ENCODE measurements at places on chromosomes 4 and X. TPM values are rescaled to one million over a fixed set of nuclear protein-coding genes. Genes with fewer than 3 reads are reported as not detected.

ARR3 gene
- total RNA-seq: not detected

HMGN5 gene
- 0.40 TPM for total RNA-seq

DNA sequence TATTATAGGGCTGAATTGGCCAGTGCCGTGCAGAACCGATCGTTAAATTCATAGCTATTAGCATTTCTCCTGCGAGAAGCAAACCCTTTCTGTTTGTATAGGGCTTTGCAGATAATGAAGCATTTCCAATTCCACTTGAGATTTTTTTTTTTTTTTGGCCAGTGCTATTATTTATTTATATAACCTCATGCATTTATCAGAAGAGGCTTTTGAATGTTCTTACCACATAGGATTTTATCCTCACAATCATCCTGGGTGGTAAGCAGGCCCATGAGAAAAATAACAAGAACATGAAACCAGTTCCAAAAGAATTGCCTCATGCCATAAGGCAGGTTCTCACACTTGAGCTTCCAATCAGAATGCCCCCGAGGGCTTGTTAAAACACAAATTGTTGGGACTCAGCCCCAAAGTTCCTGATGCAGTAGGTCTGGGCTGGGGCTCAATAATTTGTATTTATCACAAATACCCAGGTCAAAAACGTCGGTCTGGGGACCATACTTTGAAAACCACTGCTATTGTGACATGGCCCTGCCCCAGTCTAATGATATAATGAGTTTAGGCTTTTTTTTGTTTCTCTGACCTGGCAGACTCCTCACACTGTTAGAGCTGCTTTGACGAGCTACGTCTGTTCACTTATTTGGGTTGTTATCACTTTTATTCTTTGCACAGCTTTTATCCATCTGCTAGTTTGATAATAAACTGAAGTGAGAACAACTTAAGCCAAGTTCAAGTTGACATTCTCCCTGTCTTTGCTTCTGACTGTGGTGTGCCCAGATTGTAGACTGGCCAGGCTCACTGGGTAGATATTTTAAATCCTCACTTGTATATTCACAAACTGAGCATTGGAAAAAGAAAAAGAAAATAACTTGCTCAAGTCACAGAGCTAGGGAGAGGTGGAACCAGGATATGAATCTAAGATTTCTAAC lies 20.1 kb downstream of the SUPT20HL1 start:
- DNase-seq: no peak

GRCh38 chr4:33062155-33062806 lies 2342.1 kb downstream of the PCDH7 start:
- DNase-seq: no peak

- DNase-seq: no peak
Measured at GRCh38 chr4:3243136-3243780, 5.7 kb upstream of the MSANTD1 start.

CXCR3 gene
- not detected for total RNA-seq

DNA sequence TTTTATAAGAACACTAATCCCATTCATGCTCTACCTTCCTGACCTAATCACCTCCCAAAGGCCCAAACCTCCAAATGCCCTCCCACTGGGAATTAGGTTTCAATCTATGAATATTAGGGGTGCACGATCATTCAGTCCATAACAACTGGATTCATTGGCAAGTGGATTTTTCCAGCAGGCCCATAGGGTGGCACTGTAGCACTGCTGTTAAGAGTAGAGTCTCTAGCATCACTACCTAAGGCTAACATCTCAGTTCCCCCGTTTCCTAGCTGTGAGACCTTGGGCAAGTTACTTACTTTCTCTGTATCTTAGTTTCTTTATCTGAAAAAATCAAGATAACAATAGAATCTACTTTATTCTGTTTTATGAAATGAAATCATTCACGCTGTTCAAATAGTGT lies 315.8 kb downstream of the STIM2 start:
- peak; percentile 13 for DNase-seq

PF4V1 gene
- not detected for total RNA-seq

- peak; percentile 38 for DNase-seq
Measured at GRCh38 chr4:172009446-172010230, 196.4 kb downstream of the GALNTL6 start.

DNA sequence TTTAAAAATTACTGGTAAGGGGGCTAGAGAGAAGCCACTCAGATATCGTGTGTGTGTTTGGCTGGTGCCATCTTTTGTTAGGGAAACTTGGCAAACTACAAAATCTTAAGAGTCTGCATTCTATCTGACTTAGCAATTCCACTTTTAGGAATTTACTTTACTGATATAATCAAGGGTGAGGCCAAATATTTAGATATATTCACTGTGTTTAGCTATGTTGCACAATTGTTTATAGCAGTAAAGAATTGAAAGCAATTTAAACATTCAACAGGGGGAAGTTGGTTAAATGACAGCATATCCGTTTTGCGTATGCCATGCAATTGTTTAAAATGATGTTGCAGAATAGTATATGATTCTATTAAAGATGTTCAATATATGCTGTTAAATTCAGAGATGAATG lies 6.4 kb upstream of the HERC3 start:
- no peak for DNase-seq

GRCh38 chrX:140710710-140711109 lies 1.2 kb downstream of the LINC00632 start:
- peak; percentile 78 for DNase-seq

ALB gene
- not detected for total RNA-seq

DNA sequence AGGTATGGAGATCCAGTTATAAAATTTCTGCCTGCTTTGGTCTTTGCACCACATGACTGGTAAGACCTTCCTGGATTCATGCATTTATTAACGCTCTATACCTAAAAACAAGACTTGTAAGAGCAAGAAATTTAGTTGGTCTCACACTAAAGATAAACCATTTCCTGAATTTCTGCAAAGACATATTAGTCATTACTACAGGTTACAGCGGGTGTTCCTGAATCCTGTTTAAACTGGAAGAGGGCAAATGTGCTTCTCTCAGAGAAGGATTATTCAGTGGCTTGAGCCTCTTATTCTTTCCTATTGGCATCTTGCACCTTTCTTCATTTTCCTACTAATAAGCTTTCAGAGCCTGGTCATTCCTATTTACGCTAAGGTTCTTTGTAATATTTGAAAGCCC lies 397.6 kb upstream of the TENM3 start:
- peak; percentile 25 for DNase-seq

GRCh38 chrX:112078606-112079005 lies 4.0 kb downstream of the TRPC5 start:
- no peak for DNase-seq

DNA sequence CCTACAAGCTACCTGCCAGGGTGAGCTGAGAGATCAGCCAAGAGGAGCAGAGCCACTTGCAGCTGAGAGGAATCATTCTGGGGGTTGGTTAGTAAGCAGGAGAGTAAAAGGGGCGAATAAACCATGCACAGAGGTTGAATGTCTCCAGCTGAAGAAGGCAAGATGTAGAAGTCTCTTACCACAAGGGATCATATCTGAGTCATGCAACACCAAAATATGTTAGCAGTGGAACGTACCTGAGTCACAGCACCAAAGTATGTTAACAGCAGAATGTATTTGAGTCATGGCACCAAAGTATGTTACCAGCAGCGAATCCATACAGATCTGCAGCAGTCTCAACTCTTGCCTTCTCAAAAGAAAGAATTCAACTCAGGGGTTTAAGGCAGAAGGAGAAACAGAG lies 29.9 kb downstream of the C4orf51 start:
- peak; percentile 92 for DNase-seq

SNX12 gene
- 68.9 TPM for total RNA-seq

ARSD gene
- 5.1 TPM for total RNA-seq

DNA sequence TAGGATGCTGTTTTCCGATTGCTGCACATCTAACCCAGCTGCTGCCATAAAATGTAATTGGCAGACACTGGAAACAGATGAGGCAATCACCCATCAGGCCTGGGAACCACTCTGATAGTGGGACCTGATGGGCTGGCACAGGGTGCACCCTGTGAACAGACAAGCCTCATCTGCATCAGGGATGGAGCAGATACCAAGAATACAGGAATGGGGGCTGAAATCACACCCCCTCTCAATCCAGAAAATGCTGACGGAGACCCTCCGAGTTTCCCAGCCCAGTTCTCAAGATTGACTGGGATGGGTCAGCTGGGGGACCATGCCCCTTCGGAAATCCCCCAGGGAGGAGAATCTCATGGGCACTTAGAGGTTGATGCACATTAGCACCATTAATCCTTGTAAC lies 28.8 kb upstream of the PPP2R2C start:
- DNase-seq: no peak

DNA sequence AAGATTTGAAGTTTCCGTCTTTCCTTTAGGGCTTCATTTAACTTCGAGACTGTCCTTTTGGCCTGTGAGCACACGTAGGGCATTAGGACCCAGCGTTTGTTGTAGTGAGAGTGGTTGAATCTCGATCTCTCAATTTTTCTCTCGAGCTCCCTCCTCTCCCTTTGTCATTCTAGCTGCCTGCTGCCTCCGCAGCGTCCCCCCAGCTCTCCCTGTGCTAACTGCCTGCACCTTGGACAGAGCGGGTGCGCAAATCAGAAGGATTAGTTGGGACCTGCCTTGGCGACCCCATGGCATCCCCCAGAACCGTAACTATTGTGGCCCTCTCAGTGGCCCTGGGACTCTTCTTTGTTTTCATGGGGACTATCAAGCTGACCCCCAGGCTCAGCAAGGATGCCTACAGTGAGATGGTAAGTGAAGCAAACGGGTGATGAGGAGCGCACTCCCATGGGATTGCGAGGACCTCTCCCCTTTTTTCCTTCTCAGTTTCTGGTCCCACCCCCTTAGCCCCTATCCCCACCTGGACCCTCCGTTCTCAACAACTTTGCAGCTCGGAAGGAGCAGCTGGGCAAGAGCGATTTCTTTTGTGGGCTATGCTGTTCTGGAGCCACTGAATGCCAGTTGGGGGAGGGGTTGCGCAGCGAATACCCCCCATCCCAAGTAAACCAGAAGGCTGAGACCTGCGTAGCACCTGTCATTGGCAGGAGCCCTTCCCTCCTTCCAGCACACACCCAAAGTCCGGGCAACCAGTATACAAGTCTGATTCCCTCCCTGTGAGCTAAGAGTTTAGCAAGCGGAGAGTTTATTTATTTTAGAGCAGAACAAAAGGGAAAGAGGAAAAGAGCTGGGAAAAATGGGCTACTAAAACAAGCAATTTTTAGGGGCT lies at the start of gene TMEM35A:
Gene TMEM35A, plus strand, starts transcription at position 164 of the 883 bp plus-strand sequence. Its CDS starts 124 bp downstream, at position 288.
- no peak for DNase-seq

- peak; percentile 84 for DNase-seq
Measured at GRCh38 chr4:15479089-15479912, 9.6 kb downstream of the CC2D2A start.

KIF4A gene
- 30.6 TPM for total RNA-seq

DNA sequence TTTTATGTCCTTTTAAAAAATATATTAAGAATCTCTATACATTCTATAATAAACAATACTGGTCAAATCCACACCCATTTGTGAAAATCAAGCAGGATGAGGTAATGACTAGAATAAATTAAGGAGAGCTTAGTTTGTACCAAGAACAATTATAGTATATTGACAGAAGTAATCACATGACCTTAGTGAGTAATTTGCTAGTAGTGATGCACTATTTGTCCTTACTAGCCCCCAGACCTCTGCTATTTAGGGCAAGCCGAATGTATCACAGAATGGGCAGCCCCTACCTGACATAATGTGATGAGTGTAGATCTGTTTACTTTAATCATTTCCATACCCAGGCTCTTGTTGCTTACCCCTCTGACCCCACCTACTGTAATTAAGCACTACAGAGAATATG lies 15.8 kb downstream of the ATP1B4 start:
- no peak for DNase-seq

DNA sequence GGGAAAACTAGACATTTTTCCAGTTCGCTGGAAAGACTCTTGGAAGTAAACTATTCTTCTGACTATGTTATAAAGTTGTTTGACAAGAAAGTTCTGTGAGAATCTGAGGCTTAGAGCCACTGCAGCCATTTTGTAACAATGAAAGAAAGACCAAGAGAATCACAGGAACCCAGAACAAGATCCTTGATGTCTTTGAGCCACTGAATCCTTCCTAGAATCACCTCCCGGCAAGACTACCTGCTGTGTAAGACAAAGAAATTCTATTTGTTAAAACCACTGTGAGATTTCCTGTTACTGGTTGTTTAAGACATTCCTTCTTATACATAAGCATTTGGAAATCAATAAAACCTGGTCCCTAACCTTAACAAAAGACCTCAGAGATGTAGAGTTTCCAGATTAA lies 175.7 kb upstream of the RASGEF1B start:
- DNase-seq: no peak
